ENCODE measurements at places on chromosomes 4 and X. TPM values are rescaled to one million over a fixed set of nuclear protein-coding genes. Genes with fewer than 3 reads are reported as not detected.

- no peak for DNase-seq
These were observed 3.8 kb downstream of the ZFX start for GRCh38 chrX:24153178-24153795.

DNA sequence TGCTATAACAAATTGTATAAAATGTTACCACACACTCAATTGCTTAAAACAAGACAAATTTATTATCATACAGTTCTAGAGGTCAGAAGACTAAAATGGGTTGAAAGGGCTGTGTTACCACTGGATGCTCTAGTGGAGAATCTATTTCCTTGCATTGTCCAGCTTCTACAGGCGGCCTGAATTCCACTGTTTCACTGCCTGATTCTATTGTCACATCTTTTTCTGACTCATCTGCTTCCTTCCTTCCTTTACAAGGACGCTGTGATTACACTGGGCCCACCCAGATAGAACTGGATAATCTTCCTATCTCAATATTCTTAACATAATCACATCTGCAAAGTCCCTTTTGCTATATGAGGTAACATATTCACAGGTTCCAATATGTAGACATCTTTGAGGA lies 19.4 kb upstream of the ARMCX1 start:
- DNase-seq, result no peak

DNA sequence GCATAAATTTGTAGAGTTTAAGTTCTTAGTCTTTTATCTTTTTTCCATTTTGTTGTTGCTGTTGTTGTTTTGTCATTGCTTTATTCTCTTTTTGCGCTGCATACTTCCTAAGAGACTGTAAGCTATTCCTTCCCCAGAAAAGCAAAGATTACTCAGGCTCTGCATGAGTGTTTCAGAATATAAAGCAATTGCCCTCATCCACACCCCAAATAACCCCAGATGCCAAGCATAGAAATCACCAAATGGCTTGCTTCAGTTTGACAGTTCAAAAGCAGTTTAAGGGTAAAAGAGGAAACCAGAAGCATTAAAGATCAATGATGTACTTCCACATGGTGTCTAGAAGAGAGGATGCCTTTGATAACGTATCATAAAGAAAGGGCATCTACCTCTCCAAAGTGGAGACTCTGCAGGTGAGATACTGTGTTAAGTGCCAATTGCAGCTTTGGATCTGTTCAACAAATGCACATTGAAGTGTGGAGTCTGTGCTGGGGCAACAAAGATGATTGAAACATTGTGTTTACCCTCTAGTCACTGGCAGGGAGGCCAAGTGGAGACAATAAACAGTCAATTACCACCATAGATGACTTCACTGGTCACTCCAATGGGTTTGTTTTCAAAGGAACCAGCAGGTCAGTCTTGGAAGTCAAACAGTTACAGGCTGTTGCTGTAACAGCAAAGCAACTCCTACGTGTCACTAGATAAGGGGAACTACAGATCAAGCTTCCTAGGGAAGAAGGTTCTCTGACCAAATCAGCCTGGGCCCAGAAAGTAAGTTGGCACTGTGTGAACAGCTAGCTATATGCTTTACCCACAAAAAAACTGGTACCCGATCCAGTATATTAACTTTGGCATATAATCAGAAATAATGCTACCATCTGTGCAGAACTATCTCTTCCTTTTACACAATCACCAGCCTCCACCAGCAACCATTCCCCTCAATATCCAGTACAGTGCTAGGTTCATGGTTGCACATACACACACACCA lies 40.6 kb upstream of the IL21 start:
- no peak for DNase-seq

GRCh38 chrX:148416142-148416541 lies 84.3 kb upstream of the AFF2 start:
- no peak for DNase-seq

DNA sequence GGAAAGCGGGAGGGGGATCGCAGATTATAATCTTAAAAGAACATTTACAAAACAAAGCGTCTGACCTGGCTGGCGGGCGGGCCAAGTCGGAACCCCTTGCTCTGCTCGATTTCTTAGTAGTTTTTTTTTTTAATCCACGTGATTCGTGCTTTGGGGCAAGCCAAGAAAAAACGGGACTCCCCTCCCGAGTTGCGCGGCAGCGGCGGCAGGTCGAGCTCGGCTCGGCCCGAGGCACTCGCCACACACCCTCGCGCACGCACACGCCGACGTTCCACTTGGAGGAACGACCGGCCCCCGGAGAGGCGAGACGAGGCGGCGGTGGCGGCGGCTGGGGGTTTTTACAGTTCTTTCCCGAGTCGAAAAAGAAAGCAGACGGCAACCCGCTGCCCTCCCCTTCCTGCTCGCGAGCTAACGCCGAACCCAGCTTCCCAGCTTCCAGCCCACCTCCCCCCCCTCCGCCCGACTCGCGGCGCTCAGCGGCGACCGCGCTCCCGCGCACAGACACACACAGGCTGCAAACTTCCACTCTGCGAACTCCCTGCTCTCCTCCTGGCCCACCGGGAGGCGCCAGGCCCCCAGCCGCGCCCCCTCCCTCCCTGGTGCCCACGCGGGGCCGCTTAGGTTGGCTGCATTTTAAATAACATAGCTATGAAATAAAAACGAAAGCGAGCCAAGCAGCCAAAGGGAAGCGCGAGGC lies 1.2 kb downstream of the BCOR start:
- DNase-seq, result no peak

GRCh38 chr4:88803600-88804096 lies 106.0 kb upstream of the NAP1L5 start:
- DNase-seq, result no peak

- DNase-seq, result no peak
These were observed 28.3 kb downstream of the DCTD start for GRCh38 chr4:182888891-182889290.

GRCh38 chr4:87843936-87844335 lies 11.2 kb downstream of the MEPE start:
- no peak for DNase-seq

DNA sequence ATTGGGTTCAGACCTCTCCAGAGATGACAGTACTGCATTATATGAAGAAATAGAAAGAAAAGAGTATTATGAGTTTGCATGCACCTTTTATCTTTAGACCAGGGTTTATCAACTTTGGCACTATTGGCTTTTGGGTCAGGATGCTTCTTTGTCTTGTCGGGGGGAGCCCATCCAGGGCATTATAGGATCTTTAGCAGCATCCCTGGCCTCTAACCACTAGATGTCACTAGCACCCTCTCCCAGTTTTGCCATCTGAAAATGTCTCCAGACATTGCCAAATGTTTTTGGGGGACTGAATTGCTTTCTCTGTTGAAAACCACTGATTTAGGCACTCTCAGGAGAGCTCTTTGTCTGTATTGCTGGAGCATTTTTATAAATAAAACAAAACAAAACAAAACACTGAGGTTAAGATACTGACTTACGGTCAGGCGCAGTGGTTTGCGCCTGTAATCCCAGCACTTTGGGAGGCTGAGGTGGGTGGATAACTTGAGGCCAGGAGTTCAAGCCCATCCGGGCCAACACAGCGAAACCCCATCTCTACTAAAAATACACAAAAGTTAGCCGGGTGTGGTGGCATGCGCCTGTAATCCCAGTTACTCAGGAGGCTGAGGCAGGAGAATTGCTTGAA lies 23.6 kb downstream of the CA5B start:
- peak; percentile 4 for DNase-seq

DNA sequence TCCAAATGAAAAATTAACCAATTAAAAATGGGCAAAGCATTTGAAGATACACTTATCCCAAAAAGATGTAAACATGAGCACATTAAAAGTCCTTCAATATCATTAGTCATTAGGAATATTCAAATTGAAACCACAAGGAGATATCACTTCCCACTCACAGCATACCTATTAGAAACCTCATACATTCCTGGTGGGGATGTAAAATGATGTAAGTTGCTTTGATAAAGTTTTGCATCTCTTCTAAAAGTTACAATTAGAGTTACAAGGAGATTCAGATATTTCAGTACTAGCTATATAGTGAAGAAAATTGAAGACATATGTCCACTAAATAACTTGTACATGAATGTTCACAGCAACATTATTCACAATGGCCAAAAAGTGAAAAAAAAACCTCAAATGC lies 1109.3 kb upstream of the LCORL start:
- no peak for DNase-seq

DNA sequence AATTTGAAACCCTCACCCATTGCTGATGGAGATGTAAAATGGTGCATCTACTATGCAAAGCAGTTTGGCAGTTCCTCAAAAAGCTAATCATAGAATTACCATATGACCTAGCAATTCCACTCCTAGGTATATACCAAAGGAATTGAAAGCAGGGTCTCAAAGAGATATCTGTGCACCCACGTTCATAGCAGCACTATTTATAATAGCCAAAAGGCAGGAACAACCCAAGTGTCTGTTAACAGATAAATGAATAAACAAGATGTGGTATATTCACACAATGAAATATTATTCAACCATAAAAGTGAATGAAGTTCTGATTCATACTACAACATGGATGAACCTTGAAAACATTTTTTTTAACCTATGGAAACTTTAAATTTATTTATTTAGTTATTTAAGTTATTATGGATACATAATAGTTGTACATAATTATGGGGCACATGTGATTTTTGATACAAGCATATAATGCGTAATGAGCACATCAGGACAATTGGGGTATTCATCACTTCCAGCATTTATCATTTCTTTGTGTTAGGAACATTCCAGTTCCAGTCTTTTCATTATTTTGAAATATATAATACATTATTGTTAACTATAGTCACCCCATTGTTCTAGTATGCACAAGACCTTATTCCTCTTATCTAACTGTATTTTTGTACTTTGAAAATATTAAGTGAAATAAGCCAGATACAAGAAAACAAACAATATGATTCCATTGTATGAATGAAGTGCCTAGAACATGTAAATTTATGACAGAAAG lies 205.6 kb upstream of the CNKSR2 start:
- DNase-seq, result no peak

GRCh38 chr4:35503435-35503834 lies 740.9 kb downstream of the ARAP2 start:
- no peak for DNase-seq

DNA sequence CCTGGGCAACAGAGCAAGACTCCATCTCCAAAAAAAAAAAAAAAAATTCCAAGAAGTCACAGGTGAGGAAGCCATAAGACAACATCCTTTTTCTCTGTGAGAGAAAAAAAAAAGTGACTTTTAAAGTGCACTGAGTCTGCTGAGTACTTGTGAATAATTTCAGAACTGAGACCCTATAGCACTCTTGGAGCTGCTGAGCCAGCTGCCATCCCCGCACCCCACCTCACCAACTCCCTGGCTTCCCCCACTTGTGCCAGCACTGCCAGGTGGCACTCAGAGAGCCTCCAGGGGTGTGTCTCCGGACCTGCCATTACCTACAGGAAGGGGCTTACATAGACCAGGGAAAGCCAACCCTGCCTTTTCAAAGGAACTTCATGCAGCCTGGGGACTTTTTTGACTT lies 39.2 kb upstream of the HS3ST1 start:
- DNase-seq, result no peak

DNA sequence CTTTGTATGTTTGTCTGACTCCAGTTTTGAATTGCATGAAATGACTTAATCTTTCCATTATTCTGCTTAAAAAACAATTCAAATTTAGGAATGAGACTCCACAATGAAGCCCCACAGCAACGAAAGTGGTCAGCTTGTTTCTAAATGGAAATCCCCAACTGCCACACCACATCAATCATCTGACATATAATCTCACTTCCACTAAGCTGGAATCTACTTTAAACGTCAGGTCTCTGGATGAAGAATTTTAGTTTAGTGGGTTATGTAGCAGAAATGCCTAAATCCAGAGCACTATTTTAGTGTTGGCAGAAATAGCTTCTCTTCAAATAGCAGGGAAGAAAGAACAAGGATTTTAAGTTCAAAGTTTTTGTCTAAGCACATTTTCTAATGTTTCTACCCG lies 1.7 kb upstream of the BMP2K start:
- peak; percentile 54 for DNase-seq

DNA sequence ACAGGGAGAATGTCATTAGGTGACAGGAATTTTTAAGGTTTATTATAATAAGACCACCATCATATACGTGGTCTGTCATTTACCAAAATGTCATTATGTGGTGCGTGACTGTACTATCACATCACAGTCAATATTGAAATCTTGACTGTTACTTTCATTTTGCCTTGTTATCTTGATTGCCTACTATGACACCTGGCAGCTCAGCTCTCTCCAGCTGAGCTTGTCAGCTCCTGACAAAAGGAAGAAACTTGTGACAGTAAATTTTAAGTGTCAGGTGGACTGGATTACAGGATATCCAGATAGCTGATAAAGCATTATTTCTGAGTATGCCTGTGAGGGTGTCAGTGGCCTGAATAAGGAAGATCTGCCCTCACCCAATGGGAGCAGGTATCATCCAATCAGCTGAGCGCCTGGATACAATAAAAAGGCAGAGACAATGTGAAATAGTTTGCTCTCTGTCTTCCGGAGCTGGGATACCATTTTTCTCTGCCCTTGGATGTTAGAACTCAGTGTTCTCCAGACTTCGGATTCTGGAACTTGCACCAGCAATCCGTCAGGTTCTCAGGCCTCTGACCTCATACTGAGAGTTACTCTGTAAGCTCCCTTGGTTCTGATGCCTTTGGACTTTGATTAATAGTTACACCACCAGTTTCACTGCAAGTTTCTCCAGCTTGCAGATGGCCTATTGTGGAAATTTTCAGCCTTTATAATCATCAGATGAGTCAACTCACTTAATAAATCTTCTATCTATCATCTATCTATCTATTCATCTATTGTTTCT lies 1454.7 kb upstream of the IGFBP7 start:
- DNase-seq, result no peak

- peak; percentile 2 for DNase-seq
These were observed 361.5 kb upstream of the FMR1 start for GRCh38 chrX:147550217-147550616.

GRCh38 chr4:114690571-114690970 lies 92.0 kb downstream of the UGT8 start:
- no peak for DNase-seq

GRCh38 chrX:107743995-107744394 lies 31.6 kb downstream of the TSC22D3 start:
- DNase-seq, result no peak

GRCh38 chrX:115147220-115147619 lies 42.0 kb upstream of the RBMXL3 start:
- DNase-seq, result peak; percentile 0

GRCh38 chrX:70762285-70762684 lies 146.2 kb downstream of the TEX11 start:
- no peak for DNase-seq

The FAM9C gene
- polyA plus RNA-seq, result 0.49 TPM

The SAGE1 gene
- not detected for polyA plus RNA-seq

The STX18 gene
- polyA plus RNA-seq, result 74.7 TPM

The USP26 gene
- not detected for polyA plus RNA-seq

The SPANXN3 gene
- polyA plus RNA-seq, result not detected

The RAB41 gene
- 1.2 TPM for polyA plus RNA-seq
